ENCODE measurements at places on chromosomes 3 and 15.

- no peak for DNase-seq
Measured at GRCh38 chr3:122067588-122068240, 12.6 kb downstream of the CD86 start.

GRCh38 chr3:183218826-183219225 lies 34.2 kb upstream of the B3GNT5 start:
- no peak for DNase-seq

- no peak for DNase-seq
Measured at GRCh38 chr3:53116956-53117355, 13.3 kb downstream of the RFT1 start.

- DNase-seq = no peak
Measured at GRCh38 chr3:150251187-150252062, 156.7 kb upstream of the TSC22D2 start.

DNA sequence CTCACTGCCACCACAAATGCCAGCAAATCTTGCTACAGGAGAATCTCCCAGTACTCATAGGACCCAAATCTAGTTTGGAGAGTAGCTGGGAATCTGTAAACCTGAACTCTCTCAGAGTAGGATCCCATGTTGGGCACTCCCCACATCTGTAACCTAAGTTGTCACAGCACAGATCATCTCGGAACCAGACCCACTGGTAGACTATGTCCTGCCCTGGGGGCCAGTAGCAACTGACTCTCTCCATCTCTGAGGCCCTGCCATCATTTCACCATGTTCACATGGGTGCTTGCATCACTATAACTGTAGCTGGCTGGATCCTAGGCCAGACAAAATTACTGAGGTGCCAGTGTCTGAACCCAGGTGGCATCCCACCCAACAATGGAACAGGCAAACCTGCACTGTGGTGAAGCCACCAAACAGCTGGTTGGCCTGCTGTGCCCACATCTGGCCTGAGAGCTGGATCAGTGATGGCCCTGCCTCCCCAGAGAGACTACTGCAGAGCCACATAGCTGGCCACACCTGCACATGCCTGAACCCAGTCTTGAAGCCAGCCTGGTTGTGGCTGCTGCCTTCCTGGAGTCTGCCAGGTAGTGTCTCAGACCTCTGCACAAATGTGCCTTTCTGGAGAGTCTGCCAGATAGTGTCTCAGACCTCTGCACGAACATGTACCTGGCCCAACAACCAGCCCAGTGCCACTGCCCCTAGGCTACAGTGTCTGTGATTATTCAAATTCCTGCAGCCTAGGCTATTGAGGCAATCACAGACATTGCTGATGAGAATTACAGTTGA lies 82.0 kb downstream of the ISL2 start:
- DNase-seq = no peak

- no peak for DNase-seq
Measured at GRCh38 chr3:58180940-58181587, 29.7 kb downstream of the DNASE1L3 start.

DNA sequence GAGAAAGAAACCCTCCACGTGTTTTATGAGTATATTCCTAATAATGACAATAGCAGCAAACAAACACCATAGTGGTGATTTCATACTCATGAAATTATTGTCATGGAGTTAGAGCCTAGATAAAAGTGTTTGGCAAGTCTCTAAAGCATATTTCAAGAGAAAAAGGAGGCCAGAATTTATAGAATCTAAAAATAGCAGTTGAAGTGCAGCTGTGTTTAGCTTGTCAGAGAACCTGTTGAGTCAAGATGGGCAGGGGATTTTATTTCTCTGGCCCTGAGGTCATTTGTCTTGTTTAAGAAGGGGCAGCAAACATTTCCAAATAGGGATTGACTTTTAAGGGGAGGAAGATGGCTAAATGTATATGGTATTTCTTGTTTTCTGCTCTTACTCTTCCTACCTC lies 279.6 kb upstream of the CTDSPL start:
- no peak for DNase-seq

DNA sequence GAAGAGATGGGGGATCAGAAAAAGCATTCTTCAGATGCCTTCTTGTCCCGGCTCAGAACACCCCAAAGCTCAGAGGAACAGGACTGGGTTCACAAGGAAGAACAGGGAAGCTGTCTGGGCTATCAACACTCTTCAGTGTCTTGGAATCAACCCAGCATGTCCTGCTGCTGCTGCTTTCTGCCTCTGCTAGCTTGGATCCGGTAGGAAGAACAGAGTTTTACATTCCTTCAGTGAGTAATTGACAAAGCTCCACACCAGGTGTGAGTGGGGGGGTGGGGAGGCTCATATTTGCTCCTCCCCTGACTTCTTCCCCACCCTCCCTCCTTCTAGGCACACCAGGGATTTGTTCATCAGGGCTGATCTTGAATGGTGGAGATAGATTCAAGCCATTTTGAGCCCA lies 13.1 kb upstream of the ETV5 start:
- DNase-seq = no peak

- DNase-seq = no peak
Measured at GRCh38 chr3:37558580-37558979, 303.1 kb upstream of the CTDSPL start.

GRCh38 chr15:37876900-37877299 lies 57.5 kb upstream of the TMCO5A start:
- DNase-seq = no peak

- no peak for DNase-seq
Measured at GRCh38 chr3:85678713-85679112, 719.9 kb downstream of the CADM2 start.

- no peak for DNase-seq
Measured at GRCh38 chr3:157046520-157046919, 113.4 kb downstream of the CCNL1 start.

- DNase-seq = no peak
Measured at GRCh38 chr3:24222165-24222805, 272.4 kb downstream of the THRB start.

GRCh38 chr15:59886441-59886840 lies 117.7 kb upstream of the FOXB1 start:
- no peak for DNase-seq

- peak; percentile 89 for DNase-seq
Measured at GRCh38 chr3:189961522-189962161, 159.1 kb downstream of the P3H2 start.

- no peak for DNase-seq
Measured at GRCh38 chr3:168034152-168034928, 61.4 kb downstream of the GOLIM4 start.

- no peak for DNase-seq
Measured at GRCh38 chr3:146152834-146153233, 8.2 kb downstream of the PLOD2 start.

DNA sequence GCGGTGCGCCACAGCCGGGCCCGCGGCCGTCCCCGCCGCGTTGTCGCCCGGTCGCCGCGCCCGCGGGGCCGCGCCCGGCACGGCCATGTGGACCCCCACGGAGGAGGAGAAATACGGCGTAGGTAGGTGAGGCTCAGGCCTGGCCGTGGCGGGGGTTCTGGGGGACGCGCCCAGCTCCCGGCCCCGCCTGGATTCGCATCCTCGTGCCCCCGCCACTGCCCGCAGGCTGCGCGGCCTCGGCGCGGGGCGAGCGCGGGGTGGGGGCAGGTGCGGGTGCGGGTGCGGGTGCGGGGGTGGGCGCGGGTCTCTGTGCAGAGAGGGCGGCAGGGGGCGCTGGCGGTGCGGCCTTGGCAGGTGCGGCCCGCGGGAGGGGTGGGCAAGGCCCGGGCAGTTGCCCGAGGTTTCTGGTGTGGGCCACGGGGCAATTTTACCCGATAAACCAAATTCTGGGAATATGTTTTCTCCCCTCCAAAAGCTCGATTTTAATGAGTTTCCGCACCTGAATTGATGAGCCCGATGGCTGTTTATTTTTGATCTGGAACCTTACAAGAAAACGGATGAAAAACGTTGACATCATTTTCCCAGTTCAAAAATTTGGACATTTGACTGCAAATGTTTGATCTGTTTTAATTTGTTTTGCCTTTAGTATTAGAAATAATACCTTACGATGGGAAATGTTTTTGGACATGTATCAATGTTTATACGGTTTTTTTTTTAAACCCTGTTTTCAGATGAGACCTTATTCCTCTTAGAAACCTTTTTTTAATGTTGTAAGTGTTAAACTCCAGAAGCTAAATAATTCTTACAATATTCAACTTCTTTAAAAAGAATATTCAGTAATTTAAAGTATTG lies 678 bp downstream of the DOCK3 start:
- DNase-seq = peak; percentile 79

GRCh38 chr3:158420654-158421396 lies 150.2 kb upstream of the MLF1 start:
- DNase-seq = no peak

GRCh38 chr3:184360070-184360928 lies 1.1 kb downstream of the CLCN2 start:
- peak; percentile 48 for DNase-seq

- DNase-seq = no peak
Measured at GRCh38 chr3:105537371-105538080, 170.8 kb downstream of the ALCAM start.

- no peak for DNase-seq
Measured at GRCh38 chr15:40245666-40246450, 7.0 kb downstream of the PAK6 start.

DNA sequence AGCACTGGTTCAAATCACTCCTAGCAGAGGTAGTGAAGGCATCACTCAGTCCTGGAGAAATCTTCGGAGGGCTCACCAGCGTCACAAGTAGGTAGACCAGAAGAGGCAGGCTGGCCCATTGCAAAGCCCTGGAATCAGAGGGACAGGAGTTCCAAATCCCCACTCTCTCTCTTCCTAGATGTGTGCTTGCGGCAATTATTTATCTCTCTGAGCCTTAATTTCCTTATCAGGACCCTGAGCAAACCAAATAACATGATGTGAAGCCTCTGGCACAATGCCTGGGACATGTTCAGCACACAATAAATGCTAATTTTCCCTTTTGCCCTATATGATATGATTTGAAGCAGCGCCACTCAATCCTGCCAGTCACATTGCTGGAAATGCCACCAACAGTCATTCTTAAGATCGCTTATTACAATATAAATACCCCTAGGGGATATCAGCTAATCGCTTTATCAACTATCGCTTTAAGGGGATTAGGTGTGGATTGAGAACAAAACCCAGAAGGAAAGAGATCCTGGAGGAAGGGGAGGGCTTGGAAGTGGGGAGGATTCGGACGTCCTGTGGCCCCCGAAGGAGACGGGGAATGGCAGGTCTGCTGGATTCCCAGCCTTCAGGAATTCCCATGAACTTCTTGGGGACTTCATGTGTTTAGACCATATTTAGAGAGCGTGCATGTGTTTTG lies 59.5 kb upstream of the TSEN2 start:
- DNase-seq = no peak

GRCh38 chr3:10015461-10015904 lies 10.8 kb upstream of the FANCD2 start:
- DNase-seq = peak; percentile 84

- DNase-seq = no peak
Measured at GRCh38 chr3:157327018-157327417, 109.6 kb upstream of the PTX3 start.

- peak; percentile 24 for DNase-seq
Measured at GRCh38 chr3:72446218-72447058, 401.8 kb downstream of the SHQ1 start.

DNA sequence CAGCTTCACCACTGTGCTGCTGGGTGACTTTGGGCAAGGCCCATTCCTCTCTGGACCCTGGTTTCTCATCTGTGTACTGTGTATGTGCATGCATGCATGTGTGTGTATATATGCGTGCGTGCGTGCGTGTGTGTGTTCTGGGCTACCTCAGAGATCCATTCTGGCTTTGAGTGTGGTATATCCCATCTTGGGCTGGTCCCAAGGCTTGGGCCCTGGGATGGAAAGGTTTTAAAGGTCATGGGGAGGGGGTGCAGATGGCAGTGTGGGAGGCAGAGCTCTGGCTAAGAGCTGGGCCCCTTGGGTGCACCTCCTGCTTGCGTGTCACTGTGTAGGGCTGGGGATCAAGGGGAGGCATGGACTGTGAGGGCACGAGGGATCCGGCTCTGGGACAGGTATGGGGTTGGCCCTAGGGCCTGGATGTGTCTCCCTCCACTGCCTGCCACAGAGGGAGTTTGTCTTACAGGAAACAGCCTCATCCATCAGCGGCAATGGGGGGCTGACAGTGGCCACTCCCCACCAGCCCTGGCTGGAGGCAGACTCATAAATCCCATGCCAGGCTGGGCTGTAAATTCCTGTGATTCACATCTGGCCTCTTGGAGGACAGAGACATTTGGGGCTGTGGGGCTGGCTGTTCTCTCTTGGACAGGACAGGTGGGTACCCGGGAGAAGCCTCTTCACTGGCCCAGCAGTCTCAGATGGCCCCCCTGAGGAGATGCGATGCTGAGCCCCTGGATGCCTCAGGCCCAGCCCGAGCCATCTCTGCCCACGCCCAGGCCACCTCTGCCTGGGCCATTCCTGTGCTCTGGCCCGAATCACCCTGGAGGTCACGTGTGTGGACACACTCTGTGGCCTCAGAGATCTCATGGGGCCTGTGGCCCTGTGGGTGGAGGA lies 21.4 kb upstream of the CSPG4 start:
- no peak for DNase-seq

- DNase-seq = peak; percentile 77
Measured at GRCh38 chr3:107045791-107046190, 331.4 kb upstream of the CCDC54 start.

GRCh38 chr3:122343654-122344053 lies 18.6 kb downstream of the CSTA start:
- no peak for DNase-seq

- no peak for DNase-seq
Measured at GRCh38 chr15:69554279-69554961, 101.8 kb downstream of the RPLP1 start.

- no peak for DNase-seq
Measured at GRCh38 chr15:101852356-101852755, 40.4 kb downstream of the OR4F15 start.

GRCh38 chr3:112739252-112739965 lies 98.5 kb upstream of the CCDC80 start:
- no peak for DNase-seq

- DNase-seq = no peak
Measured at GRCh38 chr3:158908187-158908734, 106.4 kb downstream of the MFSD1 start.

GRCh38 chr3:5488771-5489170 lies 301.3 kb downstream of the EDEM1 start:
- DNase-seq = no peak

GRCh38 chr3:64552160-64552559 lies 135.6 kb downstream of the ADAMTS9 start:
- DNase-seq = no peak

- no peak for DNase-seq
Measured at GRCh38 chr3:177131927-177132636, 65.2 kb downstream of the TBL1XR1 start.

GRCh38 chr15:43237842-43238470 lies 17.1 kb upstream of the EPB42 start:
- DNase-seq = no peak

GRCh38 chr3:97712919-97713318 lies 51.6 kb upstream of the ARL6 start:
- no peak for DNase-seq

- DNase-seq = no peak
Measured at GRCh38 chr3:135558906-135559305, 406.6 kb upstream of the PPP2R3A start.

GRCh38 chr3:16109929-16110328 lies 64.6 kb upstream of the GALNT15 start:
- no peak for DNase-seq
